Skin of body (tissue), 3 donors: ENCODE measurements at places on chromosomes 12 and 14. TPM values are rescaled to one million over a fixed set of nuclear protein-coding genes. Genes with fewer than 3 reads are reported as not detected.

The MYH6 gene
- total RNA-seq = 0.30 TPM

The CFAP251 gene
- total RNA-seq = 2.2 TPM

The TSPAN11 gene
- 10.0 TPM for total RNA-seq

The ASB2 gene
- 6.1 TPM for total RNA-seq

DNA sequence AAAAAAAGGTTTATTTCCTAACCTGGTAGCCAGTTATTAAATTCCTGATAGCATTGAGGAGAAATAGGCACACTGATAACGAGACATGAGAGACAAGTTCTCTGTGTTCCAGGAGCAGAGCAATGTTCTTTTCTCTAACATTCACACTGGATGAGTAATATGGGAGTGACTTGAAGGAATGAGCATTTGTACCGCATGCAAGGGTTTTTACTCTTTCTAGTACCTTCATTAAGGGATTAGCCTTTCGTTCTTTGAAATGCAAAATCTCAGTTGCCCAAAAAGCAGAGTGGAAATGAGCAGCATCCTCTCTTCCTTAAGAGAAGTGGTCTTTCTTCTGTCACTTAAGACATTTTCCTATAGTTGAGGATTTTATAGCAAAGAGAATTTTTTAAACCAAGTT is 54.7 kb downstream of the FGD4 start:
- no peak for DNase-seq

DNA sequence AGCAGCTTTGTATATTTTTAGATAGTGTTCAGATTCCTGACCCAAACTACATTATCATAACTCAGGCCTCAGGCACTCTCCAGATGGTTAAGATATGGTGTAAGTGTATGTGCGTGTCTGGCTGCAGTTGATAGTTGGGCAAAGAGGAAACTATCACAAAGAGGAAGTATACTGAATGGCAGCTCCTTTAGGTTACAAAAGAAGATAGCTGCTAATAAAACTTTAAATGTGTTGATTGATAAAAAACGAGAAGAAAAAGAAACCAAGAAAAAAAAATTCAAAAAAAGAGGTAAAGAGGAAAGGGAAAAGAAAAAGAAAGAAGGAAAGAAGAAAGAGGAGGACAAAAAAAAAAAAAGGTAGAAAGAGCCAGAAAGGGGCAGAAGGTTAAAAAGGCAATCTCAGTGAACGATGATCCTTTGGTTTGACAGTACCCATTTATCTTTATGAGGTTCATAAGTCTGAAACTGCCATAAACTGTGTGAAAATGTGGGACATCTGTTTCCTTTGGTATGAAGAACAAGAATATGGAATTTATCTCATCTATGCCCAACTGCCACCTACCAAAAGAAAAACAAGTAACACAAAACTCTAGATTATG is 42.2 kb downstream of the TAOK3 start:
- peak; percentile 11 for DNase-seq
